CD4-positive, alpha-beta T cell treated with Interleukin-12 subunit alpha and Interleukin-12 subunit beta, for 1 hour (primary cell): ENCODE measurements at places on chromosomes 7 and 10.
A peak's percentile ranks its signal among the peaks of the same experiment; 100 is the strongest.

- no peak for DNase-seq
These were observed 60.4 kb downstream of the LRRC17 start for GRCh38 chr7:102973096-102973802.

GRCh38 chr10:86234107-86234506 is 132.5 kb downstream of the GRID1 start:
- no peak for DNase-seq

DNA sequence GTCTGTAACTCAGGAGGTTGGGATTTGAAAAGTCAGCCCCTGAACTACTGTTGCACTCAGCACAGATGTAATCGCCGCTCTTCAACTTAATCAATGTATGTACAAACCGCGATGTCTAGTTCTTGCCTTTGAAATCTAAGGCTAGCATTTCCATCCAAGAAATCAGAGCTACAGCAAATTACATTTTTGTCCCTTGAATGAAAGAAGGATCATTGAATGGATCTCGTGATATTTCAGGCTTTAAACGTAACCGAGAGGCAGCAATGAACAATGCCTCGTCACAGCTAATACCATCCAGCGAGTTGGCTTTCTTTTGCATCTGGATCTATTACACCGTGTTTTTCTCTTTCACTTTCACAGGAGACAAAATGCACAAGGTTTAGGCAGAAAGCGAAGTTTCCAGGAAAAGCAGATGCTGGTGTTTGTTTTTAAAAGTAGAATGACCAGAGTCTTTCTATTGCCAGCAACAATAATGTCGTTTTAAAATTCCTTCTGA is 5.5 kb downstream of the SKIDA1 start:
- peak; percentile 30 for DNase-seq

DNA sequence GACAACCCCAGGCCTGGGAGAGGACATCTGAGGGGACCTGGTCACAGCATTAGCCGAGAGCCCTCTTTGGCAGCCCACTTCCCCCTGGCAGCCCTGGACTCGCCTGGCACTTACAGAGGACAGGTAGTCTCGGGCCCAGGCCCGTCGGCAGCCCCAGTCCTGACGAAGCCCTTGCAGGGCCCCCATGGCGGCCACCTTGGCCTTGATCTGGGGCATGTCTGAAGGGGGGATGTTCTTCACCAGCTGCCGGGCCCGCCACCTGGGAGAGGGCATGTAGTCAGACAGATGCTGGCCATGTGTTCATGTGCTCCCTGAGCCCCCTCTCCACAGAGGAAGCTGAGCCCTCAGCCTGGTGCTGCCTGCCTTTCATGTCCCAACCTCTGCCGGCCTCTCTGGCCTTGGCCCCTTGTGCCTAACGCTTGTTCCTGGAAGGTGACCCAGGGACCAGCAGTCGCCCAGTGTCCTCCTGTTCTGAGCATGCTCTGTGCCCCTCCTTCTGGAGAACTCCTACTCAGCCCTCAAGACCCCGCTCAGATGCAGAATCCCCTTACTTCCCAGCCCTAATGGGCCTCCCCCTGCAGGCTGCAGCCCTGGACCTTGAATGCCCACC is 13.9 kb downstream of the MYO1G start:
- DNase-seq: no peak

GRCh38 chr7:38542156-38542555 is 89.0 kb downstream of the AMPH start:
- no peak for DNase-seq

DNA sequence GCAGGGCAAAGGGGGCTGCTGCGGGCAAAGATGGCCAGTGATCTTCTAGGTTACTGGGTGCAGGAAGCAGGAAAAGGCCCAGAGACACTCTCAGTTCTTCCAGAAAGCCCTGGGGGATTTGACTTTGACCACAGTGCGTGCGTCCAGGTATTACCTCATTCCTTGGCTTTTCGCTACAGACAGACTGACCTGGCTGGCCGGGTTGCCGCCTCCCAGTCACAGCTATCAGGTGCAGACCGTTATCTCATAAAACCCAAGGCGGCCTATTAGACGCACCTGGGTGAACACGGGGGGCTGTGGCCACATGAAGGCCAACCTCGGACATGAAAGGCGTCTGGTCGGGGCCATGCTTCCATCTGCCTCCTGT is 80.3 kb downstream of the FOXL3 start:
- no peak for DNase-seq

DNA sequence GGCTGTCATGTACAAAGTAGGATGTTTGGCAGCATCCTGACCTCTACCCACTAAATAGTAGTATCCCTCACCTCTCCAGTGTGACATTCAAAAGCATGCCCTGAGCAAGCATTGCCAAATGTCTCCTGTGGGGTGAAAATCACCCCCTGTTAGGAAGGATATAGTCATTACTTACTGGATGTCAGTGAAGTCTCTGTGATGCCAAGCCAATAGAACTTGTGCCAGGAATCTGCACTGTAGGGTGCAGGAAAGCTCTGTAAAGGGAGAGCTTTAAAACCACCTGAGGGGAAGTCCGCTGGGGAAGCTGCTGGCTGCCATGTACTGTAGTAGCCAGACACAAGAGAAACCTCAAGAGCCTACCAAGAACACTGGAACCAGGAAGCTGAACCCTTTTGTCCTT is 170.7 kb upstream of the DKK1 start:
- DNase-seq: no peak

GRCh38 chr10:86219271-86219670 is 147.3 kb downstream of the GRID1 start:
- DNase-seq: no peak

DNA sequence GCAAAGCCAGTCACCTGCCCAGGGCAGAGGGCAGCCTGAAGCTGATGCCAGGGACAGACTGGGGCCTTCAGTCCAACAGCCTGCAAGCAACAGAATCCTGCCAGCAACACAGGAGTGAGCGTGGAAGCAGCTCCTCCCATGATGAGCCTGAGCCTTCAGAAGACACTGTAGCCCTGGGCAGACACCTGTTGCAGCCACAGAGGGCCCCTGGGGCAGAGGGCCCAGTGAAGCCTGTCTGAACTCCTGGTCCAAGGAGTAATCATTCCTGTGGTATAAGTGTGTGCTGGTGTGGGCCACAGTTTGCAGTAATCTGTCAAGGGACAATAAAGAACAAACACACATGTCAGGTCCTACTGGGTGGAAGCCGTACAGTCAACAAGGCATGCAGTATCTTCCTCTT is 2.9 kb upstream of the PFKP start:
- DNase-seq: no peak

DNA sequence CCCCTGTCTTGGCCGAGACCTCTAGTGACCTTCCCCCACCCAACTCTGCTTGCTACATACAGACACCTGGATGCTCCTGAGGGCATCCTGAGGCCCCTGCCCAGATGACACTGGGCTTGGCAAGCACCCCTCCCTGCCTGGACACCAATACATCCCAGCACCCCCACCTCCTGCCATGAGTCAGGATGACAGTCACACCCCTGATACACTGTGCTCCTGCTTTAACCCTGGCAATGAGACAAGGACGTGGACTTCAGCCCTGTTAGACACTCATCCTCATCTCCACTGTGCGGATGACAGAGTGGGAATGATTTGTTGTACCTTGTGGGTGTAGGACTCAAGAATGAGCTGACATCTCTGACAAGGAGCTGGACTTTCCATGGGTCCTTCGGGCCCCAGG is 186.3 kb upstream of the ADCY1 start:
- DNase-seq: no peak

DNA sequence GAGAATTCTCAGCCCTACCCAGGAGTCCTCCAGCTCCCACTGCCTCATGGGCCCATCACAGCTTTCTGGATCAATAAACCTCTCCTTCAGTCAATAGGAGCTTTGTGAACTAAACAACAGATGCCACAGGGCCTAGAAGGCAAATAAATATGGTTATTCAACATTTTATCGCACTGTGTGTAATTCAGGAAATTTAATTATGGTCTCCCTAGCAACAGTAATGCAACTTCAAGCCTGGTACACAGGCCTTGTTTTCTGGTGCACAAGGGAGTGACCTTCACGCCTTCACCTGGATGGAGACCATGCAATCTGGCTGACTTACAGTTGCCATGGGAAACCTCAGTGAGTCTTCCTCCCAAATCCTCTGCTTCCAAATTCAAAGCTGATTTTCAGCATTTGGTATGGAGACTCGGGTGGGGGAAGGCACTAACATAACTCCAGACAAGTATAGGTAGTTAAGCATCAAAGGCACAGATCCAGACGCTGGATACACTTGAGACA is 441.0 kb upstream of the NPVF start:
- no peak for DNase-seq

DNA sequence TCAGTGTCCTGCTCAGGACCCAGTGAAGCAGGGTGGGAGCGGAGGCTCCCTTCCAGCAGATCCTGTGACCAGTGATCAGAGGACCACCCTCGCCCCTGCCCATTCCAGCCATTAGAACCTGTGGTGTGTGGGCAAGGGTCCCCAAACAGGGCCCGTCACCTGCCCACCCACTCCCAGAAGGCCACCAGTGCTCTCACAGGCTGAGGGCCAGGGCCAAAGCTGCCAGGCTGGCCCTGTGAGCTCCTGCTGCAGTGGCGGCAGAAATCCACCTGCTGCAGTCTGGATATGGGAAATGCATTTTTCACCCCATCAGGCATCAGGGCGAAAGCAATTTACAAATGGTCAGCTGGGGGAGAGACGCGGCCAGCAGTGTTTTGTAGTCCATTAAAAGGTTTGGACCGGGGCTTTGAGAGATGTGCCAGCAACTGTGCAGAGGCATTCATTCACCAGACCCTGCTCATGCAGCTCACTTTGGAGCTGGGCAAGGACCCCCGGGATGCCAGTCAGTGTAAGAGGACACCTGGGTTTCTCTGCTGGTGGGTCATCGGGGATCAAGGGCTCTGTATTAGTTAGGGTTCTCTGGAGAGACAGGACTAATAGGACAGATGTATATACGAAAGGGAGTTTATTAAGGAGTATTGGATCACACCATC is 75.2 kb upstream of the PRLHR start:
- no peak for DNase-seq

DNA sequence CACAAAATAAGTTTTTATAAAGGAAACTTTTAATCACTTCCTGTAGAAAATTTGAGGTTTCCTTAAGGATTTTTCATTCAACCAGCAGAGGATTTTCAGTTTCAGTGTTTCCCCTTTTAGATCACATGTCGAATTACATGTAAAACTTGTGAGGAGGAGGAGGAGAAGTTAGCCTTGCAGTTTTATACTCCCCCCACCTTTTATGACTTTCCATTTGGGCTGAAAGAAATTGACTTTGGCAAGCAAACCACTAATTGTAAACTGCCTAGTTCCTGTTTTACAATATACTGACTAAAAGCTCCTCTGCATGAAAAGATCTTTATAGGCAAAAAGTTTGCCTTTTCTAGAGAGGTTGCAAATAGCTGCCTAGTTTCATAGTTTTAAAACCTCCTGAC is 3.0 kb downstream of the BAMBI start:
- no peak for DNase-seq

DNA sequence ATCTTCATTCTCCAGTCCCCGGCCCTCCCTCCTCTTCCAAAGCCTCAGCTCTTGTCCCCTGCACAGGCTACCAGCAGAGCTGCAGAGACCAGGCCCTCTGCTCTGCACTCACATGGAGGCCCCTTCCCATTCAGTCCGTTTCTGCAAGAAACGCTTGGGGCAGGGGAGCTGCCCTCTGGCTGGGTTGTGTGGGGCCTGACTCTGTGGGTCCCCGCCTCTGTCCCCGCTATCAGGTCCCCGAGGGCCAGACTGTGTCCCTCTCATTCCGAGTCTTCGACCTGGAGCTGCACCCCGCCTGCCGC is 1.5 kb downstream of the PCOLCE start:
- DNase-seq: no peak

DNA sequence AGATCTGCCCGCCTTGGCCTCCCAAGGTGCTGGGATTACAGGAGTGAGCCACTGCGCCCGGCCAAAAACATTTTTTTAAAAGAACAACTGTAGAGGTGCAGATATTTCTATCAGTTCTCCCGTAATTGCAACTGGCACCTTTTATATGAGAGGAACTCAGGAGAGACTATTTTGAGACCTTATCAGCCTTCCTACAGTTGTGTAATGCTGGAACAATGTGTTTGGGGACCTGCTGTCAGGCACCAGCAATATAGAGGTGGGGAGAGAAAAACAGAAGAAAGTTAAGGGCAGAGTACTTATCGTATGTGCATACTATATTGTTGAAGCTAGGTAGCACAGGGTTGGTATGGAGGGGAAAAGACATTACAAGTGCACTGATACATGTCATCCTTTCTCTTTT is 343.8 kb upstream of the ANKRD30A start:
- DNase-seq: no peak

DNA sequence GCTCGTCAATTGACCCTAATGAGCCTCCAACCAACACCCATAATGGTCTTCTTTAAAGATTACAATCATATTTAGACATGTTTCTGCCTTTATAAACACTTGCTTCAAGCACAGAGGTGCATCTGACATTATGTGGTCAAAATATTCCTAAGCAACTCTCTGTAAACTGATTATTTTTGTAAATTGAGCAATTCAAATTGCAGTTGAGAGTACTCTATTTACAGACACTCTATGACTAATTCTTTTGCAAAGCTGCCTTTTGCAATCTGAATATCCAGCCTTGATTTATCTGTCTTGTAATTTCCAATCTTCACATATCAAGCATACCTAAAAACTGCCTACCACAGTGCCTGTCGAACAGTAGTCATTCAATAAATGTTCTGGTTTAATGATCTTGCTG is 112.0 kb downstream of the PDE1C start:
- no peak for DNase-seq

DNA sequence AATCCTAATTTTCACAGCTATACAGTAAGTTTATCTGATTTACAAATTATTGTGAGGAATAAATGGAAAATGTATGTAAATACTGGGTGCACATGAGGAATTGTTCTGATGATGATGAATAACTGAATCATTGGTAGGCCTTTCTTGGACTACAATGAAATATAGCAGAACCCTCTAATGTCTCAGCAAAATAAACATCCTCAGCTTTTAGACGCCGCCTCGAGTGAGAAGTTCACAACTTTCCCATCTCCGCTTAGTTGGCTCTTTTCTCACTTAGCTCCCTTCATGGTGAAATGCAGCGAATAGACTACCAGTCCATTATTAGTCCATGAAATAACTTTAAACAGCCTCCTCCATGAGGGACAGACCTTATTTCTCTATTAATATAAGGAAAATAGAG is 182.3 kb downstream of the BICC1 start:
- DNase-seq: no peak

DNA sequence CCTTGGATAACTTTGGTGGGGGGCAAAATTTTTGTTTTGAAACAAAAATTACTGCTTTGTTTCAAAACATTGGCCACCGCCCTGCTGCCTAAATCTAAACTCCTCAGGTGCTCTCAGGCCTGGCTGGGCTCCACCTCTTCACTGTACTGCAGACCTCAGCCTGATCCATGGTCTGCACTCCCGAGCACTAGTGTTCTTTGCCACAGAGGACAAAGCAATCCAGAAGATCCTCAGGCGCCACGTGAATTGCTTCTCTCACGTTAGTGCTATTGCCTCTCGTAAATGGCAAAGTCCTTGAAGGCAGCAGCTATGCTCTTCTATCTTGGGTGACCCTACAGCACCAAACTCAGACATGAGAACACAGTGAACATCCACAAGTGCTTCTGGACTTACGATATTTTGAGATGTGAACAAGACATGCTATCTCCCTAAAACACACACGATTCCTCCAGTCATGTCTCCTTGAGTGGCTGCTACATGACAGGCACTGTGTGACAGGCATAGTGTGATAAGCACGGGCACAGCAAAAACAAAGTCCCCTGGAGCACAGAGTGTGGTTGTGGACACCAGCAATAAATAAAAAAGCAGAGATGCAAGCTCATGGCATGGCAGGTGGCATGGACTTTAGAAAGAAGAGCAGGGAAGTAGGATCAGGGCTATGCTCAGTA is 582.1 kb upstream of the DPP6 start:
- no peak for DNase-seq
